Peyer's patch (tissue), 4 donors: ENCODE measurements at places on chromosomes 5 and 9.

DNA sequence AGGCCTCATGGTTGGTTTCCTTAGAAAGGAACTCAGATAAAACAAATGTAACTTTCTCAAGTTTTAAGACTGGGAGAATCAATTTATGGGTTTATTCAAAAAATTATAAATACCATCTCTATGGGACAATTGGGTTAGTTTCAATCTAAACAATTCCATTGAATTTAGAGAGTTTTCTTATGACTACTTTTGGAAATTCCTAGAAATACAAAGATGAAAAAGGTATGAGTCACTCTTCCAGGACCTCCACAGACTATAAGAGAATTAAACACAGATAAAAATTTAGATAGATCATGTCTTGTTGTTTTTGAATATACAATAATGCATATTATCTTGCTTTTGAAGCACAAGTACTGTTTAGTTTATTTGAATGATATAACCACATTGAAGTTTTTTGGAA, 188.7 kb downstream of the CHSY3 start:
- no peak for DNase-seq

- no peak for DNase-seq
Observed at GRCh38 chr9:85178474-85178873, 508.9 kb downstream of the NTRK2 start.

GRCh38 chr5:6840136-6840793, 127.0 kb downstream of the TENT4A start:
- no peak for DNase-seq

GRCh38 chr5:148827723-148828122, 1.3 kb downstream of the ADRB2 start:
- DNase-seq = no peak

DNA sequence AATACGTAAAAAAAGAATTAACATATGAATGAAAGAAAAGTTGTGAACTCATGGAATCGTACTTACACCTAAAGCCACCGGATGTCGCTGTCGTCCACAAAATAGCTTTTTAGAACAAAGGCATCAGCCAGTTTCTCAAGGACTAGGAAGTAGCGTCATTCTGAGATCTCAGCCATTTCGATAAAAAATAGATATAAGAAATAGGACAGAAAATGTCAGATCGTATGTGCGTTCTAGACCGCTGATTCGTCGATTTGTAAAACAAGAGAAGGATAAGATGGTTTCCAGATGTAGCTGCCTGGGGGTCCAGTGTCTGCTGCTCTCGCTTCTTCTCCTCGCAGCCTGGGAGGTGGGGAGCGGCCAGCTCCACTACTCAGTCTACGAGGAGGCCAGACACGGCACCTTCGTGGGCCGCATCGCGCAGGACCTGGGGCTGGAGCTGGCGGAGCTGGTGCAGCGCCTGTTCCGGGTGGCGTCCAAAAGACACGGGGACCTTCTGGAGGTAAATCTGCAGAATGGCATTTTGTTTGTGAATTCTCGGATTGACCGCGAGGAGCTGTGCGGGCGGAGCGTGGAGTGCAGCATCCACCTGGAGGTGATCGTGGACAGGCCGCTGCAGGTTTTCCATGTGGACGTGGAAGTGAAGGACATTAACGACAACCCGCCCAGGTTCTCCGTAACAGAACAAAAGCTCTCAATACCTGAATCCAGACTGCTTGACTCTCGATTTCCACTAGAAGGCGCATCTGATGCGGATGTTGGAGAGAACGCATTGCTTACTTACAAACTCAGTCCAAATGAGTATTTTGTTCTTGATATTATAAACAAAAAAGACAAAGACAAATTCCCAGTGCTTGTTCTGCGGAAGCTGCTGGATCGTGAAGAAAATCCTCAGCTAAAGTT, at the start of gene PCDHA10:
Gene PCDHA10, plus strand, starts transcription at position 126 of the 903 bp plus-strand sequence. Its CDS starts 152 bp downstream, at position 278.
- no peak for DNase-seq

DNA sequence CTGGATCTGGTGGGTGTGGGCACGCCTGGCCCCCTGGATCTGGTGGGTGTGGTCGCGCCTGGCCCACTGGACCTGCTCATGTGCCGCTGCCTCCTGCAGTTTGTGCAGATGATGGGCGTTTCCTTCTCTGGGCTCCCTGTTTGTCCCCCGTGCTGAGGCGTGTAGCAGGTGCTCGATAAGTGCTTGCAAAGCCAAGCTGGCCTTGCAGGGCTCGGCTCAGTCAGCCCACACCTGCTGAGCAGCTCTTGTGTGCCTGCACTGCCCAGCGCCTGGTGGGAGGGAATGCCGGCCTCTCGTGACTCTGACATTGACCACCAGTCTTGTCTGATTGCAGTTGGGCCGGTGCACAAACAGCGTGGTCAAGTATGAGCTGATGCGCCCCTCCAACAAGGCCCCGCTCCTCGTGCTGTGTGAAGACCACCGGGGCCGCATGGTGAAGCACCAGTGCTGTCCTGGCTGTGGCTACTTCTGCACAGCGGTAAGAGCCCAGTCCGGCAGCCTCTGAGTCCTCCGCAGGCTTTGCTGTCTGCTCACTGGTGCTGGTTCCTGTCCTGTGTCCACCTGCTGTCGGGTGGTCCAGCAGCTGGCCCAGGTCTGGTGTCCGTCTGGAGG, 102.7 kb upstream of the CACNA1B start:
- DNase-seq = no peak

- no peak for DNase-seq
Observed at GRCh38 chr5:127506616-127507015, 10.8 kb upstream of the PRRC1 start.

DNA sequence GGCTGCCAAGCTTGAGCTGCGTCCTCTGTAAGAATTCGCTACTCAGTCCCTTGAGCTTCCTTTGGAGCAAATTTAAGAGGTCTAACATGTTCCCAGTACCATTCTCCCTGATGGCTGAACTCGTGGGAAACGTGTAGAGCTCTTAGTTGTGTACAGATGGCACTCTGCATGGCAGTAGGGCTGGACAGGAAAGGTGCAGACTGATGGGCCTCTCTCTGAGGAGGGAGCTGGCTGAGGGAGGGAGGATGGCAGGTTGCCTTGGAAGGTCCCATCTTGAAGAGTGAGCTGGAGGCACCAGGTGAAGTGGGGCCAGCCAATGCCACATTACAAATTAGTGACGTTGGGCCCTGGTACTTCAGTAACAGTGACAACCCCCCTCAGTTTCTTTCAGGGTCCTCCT, 495.3 kb downstream of the CCDC171 start:
- no peak for DNase-seq

DNA sequence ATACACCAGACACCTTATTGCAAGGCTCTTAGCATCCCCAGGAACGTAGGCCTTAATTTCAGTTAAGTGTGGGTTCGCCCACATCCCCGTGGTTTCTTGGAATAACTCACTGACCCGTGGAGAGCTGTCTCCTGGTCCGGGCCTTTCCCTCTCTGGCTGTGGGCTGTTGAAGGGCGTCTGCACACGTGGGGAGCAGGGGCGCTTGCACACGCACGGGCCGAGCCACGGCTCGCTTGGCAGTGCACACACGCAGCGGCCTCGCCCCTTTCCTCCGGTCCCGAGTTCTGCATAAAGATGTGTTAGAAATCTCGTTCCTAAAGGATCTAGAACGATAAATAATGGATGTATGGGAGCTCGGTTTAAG, 141.9 kb downstream of the PBX3 start:
- no peak for DNase-seq

DNA sequence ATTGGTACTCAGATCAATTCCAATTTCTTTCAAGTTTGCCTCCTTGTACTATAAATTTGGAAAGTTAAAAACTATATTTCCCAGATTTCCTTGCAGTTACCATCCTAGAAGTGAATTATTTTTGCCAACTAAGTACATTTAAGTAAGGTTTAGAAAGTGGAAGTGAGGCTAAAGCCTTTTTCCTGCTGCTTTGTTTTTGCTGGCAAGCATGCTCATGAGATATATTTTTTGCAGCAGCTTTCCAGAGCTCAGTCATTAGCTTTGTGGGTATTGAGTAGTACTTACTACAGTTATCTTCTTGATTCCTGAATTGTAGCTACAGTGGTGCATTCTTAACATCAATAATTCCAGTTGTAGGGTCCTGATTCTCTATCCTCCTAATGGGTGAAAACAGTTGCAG, 3.5 kb upstream of the BTF3 start:
- no peak for DNase-seq

GRCh38 chr5:159163027-159163700, 46.2 kb downstream of the RNF145 start:
- DNase-seq = no peak

GRCh38 chr5:33855396-33855795, 36.4 kb downstream of the ADAMTS12 start:
- no peak for DNase-seq

DNA sequence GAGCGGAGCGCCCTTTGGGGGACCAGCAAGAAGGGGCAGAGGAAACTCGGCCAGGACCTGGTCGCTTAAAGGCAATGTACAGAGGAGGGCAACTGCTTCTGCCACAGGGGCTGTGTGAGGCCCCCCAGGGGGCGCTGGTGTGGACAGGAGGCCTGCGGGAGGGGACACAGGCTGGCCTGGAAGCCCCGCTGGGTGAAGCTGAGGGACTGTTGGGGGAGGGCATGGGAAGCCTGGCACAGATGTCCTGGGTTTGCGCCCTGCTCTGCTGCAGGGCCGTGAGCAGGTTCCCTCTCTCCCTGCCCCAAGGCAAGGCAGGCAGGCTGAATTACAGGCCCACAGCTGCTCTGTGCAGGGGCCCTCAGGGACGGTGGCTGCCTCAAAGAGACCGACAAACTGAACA, 5.4 kb downstream of the MED22 start:
- no peak for DNase-seq

DNA sequence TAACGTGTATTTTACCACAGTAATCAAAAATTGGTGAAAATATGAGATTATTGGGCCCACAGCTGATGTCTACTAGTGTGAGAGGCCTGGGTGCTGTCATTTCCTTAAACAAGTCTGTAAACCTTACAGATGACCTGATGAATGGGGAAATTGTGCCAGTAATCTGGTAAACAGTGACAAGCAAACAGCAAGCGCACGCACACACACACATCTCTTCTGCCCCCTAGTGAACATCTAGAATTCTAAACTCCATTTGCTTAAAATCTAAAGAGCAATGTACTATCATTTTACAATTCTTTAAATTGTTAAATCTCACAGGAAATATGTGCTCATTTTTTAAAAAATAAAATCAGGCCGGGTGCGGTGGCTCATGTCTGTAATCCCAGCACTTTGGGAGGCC, 7.5 kb upstream of the RAPGEF1 start:
- peak; percentile 67 for DNase-seq

GRCh38 chr5:156942064-156942463, 21.0 kb downstream of the TIMD4 start:
- DNase-seq = no peak

- DNase-seq = no peak
Observed at GRCh38 chr9:84141741-84142370, 161.3 kb downstream of the RMI1 start.

DNA sequence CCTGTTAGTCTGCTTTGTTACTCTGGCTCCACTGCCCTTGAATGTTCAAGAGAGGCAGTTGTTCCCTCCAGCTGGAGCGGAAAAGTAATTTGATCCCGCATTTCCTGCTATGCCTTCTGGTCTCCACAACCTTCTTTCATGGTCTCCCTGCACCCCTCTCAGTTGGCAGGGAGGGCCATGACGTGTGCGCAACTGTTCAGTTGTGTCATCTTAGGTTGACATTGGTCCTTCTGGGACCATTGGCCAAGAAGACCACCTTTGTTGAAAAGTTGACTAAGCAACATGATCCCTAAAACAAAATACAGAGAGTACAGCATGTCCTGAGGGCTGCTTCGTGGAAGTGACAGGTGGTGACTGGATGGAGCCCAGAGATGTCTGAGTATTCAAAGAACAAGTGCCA, 192.5 kb upstream of the TUT7 start:
- DNase-seq = no peak

DNA sequence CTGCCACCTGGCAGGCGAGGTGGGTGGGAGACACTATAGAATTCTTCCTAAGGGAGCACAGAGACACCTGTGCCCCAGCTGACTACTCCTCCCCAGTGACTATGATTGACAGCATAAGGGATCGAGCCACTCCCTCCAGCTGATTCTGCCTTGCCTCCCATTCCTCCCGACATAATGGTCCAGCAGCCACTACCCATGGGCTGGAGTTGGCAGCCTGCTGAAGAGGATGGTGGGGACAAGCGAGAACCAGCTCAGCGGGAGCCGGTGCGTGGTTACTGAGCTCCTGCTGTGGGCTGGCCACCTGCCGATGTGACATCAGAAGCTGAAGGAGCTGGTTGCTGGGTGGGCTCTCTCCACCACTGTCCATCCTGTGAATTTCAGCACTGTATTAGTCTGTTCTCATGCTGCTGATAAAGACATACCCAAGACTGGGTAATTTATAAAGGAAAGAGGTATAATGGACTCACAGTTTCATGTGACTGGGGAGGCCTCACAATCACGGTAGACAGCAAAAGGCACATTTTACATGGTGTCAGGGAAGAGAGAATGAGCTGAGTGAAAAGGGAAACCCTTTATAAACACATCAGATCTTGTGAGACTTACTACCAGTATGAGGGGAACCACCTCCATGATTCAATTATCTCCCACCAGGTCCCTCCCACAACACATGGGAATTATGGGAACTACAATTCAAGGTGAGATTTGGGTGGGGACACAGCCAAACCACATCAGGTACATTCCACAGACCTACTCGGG, 12.1 kb upstream of the NCS1 start:
- no peak for DNase-seq

- no peak for DNase-seq
Observed at GRCh38 chr5:78076351-78076750, 218.1 kb downstream of the AP3B1 start.

DNA sequence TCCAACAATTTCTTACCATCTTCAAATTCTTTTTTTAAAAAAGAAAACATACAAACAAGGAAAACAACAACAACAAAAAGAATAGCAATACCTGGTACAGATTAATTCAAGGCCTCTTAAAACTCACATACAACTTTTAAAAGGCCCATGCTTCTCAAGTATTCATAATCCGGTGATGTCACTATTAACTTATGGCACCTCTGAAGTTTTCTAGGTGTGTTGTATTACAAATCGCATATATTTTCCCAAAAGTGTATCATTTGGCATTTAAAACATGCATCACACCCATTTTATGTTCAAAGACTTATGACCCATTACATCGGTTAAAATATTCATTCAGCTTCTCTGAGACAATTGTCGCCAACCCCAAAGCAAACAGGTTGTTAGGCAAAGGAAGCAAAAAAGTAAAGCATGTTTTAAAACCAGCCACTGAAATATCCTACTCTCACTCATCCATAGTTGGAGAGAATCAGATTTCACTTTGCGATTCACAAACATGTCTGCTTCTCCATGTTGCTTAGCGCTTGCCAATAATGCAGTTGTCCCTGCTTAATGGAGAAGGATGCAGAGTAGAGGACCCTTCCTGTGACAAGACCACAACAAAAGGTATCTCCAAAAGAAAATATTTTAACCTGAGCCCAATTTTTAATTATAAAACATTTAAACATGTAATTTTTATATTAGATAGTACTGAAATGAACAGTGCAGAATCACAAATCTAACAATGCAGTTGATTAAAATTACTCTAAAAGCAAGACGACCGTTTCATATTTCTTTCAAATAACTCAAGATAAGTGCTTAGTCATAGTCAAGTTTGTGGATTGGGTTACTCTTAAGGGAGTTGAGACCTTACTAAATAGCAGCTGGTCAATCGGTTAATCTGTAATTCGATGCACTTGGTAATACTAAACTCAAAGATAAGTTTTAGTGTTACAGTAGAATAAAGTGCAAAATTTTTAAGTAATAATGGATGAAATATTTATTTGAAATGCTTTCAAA, 1.6 kb downstream of the SKP1 start:
- no peak for DNase-seq

GRCh38 chr5:178376921-178377582, 144.4 kb upstream of the PHYKPL start:
- DNase-seq = no peak

- DNase-seq = peak; percentile 44
Observed at GRCh38 chr9:112061152-112061740, 113.9 kb downstream of the SUSD1 start.

GRCh38 chr9:134778841-134779411, 101.7 kb upstream of the FCN2 start:
- no peak for DNase-seq
